Fibroblast of the aortic adventitia (primary cell): ENCODE measurements at places on chromosomes 2 and 18. TPM values are rescaled to one million over a fixed set of nuclear protein-coding genes. Genes with fewer than 3 reads are reported as not detected.

DNA sequence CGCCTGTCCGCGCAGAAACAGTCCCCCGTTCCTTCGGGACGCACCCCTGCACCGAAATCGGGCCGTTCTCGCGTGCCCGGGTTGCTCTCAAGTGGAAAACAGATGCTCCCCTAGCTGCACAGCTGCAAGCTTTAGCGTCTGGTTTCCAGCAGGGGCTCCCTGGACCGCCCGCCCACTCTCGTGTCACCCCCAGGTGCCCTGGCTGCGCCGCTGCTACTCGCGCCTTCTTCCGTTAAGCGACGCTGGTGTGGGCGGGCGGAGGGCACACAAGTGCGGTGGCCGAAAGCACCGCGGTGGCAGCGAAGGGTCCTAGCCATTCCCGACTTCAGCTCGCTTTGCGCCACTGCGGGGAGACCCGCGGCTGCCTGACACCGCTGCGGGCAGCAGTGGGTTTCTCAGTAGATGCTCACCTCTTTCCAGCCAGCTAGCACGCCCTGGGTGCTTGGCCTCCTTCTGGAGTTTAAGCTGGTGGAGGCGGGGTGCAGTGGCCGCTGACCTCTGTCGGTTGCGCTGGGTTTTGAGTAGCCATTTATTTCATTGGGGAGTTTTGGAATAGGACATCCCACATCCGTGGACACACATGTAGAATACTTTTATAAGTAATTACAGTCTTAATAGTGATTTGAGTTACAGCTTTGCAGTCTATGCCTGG, 806 bp downstream of the ZNF407 start:
- DNase-seq = peak; percentile 37

- DNase-seq = no peak
Measured at GRCh38 chr18:71327441-71327840, 1038.6 kb downstream of the SOCS6 start.

ACTG2 gene
- total RNA-seq = 2.4 TPM in 1 of 2 replicates, not detected in the other

DNA sequence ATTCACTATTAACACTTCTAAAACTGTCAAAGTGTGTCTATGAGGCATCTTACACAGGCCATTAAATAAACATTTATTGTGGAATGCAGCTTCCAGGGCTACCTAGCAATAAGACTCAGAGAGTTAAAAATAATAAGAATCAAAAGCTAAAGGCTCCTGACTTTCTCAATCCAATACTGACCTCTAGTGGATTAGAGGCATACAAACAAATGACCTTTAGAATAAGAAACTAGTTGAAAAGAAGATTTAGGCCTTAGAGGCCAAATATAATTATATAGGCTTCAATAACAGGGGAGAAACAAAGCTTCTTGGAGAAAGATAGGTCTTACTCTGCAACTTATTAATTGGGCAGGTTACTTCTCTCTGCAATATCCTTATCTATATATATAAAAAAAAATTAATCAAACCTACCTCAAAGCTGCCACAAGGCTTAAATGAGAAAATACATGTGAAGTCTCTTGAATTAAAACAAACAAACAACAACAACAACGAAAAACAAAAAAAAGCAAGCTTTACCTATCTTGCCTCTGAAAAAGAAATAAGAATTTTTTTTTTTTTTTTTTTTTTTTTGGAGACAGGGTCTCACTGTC, 246.1 kb downstream of the EXOC6B start:
- peak; percentile 81 for DNase-seq

EML6 gene
- 0.49 and 2.8 TPM in 2 replicates for total RNA-seq
